ENCODE measurements at places on chromosomes 3 and 15.

- no peak for DNase-seq
Measured at GRCh38 chr3:175082631-175083030, 223.5 kb downstream of the NAALADL2 start.

- DNase-seq: no peak
Measured at GRCh38 chr3:128794067-128794768, 68.2 kb downstream of the RAB7A start.

- no peak for DNase-seq
Measured at GRCh38 chr15:71683411-71684274, 126.7 kb upstream of the NR2E3 start.

- no peak for DNase-seq
Measured at GRCh38 chr15:31457161-31457560, 130.5 kb downstream of the KLF13 start.

GRCh38 chr3:175111036-175111435, 251.9 kb downstream of the NAALADL2 start:
- no peak for DNase-seq

DNA sequence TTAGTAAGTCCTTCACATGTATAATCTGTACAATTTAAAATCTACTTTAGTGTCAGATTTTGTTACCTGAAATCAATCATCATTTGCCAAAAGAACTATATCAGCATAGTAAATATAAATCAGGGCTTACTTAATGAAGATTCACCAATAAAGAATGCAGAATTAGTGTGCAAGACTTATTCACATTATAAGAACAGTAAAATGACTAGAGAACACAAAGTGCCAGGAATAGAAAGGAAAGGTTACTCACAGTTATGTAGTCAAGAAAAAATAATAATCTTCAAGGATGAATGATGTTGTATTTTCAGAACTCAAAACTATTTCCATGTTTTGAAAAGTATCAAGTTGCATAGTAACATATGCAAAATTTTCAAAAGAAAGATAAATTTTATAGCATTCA, 891.9 kb downstream of the ROBO1 start:
- DNase-seq: no peak
